GM06990 (cell line): ENCODE measurements at places on chromosomes 4 and X.

DNA sequence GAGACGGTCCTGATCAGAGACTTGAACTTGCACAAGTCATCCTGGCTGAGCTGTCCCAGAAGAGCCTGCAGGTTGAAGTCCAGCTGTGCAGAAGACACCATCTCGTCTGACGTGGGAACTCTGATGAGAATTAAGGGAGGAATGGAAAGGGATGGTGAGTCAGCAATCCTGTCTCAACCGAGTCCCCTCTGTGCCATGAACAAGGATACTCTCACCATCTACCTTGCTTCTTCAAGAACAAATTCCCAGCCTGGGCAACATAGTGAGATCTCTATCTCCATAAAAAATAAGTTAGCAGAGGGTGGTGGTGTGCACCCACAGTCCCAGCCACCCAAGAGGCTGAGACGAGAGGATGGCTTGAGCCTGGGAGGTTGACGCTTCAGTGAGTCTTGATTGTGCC, at the start of gene NLRP2B:
NLRP2B (minus strand) TSS at position 101 of the 400 bp plus-strand sequence.
- no peak for DNase-seq

- DNase-seq, result no peak
Observed at GRCh38 chr4:168735735-168736134, 238.9 kb downstream of the PALLD start.

- no peak for DNase-seq
Observed at GRCh38 chr4:125440814-125441213, 126.1 kb downstream of the FAT4 start.

DNA sequence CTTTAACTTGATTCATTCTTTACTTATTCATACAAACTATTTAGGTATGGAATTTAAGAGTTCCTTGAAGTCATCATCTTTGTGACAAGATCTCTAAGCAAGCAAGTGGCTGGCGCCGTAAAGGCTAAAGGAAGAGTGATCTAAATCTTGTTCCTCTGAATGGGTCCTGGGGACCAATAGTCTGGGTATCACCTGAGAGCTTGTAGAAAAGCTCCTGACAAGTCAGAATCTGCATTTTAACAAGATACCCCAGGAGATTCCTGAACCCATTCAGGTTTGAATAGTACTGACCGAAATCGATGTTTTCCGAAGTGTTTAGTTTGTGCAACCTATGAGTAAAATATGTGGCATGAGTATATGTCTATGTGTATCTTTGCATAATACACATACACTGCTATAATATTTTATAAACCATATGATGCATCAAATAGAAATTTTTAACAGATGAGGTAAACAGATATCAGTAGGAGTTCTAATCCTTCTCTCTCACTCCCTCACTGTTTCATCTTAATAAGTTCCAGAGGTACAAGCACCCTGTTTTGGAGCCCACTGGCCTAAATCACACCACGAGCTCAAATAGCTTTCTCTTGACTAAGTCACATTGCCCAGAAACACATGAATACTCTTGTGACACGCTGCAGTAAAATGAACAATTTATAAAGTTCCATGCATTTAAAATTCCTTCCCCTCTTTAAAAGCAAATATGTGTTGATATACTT, 170.0 kb downstream of the RELL1 start:
- no peak for DNase-seq

DNA sequence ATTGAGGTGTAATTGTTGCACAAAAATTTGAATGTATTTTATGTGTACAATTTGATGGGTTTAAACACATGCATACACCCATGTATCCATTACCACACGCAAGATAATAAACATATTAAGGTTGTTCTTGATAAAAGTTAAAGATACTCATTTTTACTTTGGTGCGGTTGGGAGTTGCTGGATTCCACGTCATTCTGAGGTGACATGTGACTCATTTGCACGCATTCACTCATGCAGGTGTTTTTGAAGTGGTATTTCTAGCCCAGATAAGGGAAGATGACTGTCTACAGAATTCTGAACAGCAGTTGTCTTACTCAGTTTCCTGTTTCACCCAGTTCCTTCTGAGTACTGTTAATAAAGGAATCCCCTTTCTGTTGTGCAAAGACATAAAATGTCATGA, 142.0 kb downstream of the RTL3 start:
- peak; percentile 47 for DNase-seq

DNA sequence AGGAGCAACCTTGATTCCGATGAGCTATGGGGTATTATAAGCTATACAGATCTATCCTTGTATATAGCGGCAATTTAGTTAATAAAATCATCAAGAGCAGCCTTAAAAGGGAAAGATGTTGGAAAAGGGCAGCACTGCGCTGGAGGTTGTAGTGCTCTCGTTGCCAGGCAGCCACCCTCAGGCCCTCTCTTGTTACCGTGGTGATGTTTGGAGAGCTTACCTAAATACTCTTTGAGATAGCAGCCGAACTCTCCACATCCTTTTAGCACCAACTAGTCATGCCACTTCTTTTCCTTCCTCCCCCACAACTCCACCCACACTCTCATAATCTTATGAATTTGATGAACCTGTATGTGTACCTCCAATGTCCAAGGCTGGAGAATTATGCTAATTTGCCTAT, 3.8 kb upstream of the RADX start:
- no peak for DNase-seq

GRCh38 chr4:156968479-156968984, 3.1 kb downstream of the PDGFC start:
- no peak for DNase-seq

GRCh38 chr4:81663368-81663767, 191.7 kb upstream of the RASGEF1B start:
- DNase-seq, result no peak

GRCh38 chr4:60562334-60562733, 637.8 kb upstream of the ADGRL3 start:
- no peak for DNase-seq

GRCh38 chr4:113483131-113483530, 278.4 kb downstream of the CAMK2D start:
- no peak for DNase-seq

- DNase-seq, result no peak
Observed at GRCh38 chr4:111992351-111993168, 152.7 kb upstream of the FAM241A start.

- DNase-seq, result no peak
Observed at GRCh38 chrX:55709735-55710134, 7.8 kb upstream of the RRAGB start.

- no peak for DNase-seq
Observed at GRCh38 chr4:24892778-24893177, 20.1 kb downstream of the CCDC149 start.
